ENCODE measurements at places on chromosomes 5 and 9.

- no peak for DNase-seq
These were observed 378.0 kb downstream of the ANXA1 start for GRCh38 chr9:73529666-73530065.

GRCh38 chr9:2125906-2126305 lies 110.8 kb downstream of the SMARCA2 start:
- DNase-seq, result no peak

DNA sequence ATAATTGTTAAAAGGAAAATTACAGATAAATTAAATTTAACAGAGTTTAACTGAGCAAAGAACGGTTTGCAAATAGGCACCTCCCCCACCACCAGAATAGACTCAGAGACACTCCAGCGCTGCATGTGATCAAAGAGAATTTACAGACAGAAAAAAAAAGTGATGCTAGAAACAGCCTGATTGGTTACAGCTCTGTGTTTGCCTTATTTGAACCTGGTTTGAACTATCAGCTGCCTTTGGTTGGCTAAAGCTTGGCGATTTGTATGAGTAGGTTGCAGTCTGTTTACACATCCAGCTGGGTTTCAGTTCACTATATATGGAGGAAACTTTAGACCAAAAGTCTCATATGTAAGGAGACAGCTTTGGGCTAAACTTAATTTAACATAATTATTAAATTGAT lies 249.1 kb downstream of the ENC1 start:
- DNase-seq, result no peak

- peak; percentile 81 for DNase-seq
These were observed 439.9 kb upstream of the KLF4 start for GRCh38 chr9:107929443-107929842.

- peak; percentile 25 for DNase-seq
These were observed 938 bp downstream of the LPAR1 start for GRCh38 chr9:111037356-111037707.

DNA sequence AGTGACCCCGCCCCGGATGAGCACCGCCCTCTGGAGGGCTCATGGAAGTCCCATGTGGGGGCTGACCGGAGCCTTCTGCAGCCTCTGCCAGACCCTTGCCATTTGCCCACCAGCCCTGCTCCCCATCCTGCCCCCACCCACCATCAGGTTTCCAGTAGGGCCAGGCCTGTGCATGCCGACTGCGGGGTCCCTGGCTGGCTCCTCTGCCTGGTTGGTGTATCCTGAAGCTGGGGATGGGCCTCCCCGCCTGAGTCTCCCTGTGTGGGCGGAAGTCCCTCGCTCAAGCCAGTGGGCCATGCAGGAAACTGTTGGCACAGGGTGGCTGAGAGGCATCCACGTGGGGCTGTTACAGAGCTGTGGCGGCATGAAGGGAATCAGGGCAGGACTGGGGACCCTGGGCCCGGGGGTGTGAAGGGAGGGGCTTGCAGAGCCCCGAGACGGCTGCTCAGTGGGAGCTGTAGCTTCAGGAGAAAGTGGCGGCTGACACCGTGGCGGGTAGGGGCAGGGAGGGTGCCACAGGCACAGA lies 88.7 kb downstream of the RXRA start:
- no peak for DNase-seq

DNA sequence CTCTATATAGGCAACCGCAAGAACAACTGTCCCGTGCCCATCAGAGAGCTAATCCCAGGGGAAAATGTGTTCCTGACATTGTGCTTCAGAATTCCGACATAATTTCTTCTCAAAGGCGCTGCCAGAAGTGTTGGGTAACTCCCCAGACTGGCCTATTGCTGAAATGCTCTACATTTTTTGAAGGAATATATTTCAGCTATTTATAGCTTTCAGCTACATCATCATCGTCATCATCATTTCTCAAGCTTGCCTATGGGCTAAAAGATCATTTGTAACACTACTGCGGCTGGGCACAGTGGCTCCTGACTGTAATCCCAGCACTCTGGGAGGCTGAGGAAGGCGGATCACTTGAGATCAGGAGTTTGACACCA lies 49.7 kb downstream of the MYO10 start:
- DNase-seq, result peak; percentile 88

DNA sequence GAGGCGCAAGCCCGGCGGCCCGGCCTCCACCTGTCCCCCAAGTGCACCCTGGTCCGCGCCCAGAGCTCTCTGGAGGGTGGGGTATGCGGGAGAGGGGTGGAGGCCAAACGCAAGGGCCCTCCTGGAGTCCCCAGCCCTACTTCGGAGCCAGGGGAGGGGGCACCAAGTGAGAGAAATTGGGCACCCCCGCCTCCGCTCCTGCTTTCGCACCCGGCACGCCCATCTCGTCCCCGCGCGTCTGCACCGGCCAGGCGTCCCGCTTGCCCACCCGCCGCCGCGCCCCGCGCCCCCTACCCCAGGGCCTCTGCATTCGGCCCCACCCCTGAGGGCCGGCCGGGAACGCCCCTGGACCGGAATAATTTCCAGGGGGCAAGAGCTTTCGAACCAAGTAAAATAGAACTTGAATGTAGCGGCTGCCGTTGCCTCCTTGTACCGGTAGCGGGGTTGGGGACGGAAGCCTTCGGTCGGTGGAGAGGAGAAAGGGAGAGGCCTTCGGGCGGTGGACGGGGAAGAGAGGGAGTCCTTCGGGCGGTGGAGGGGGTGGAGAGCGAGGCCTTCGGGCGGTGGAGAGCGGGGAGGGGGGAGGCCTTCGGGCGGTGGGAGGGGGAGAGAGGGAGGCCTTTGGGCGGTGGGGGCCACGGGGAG lies 694 bp upstream of the PHPT1 start:
- DNase-seq, result no peak

- no peak for DNase-seq
These were observed 15.2 kb upstream of the AFAP1L1 start for GRCh38 chr5:149256451-149256850.

- DNase-seq, result no peak
These were observed 136.0 kb upstream of the TBC1D2 start for GRCh38 chr9:98391406-98391805.

DNA sequence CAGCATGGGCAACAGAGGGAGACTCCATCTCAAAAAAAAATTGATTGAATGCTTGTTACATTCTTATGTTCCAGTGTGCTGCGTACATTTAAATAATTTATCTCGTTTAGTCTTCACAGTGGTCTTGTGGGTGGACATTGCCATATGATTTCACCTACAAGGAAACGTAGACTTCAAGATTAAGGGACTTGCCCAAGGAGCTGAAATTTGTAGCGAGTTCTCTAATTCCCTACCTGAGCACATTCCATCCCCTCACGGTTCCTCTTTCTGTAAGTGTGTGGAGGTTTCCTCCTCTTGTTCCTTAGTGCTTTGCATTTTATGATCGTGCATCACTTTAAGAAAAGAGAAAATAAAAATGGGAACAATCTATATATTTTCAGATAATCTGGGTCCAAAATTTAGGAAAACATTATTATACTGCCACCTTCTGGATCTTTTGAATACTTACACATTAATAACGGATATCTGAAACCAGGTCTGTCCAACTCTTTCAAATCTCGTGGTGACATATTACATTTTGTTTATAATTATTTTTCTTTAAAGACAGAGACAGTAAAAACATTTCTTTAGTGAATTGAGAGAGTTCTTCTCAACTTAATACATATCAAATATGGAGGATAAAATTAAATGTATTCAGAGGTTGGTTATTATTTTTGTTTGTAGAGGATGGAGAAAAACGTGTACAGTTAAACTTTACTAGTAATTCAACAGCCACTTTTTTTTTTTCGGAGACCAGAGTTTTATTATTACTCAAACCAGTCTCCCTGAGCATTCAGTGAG lies 29.9 kb upstream of the C7 start:
- DNase-seq, result no peak

GRCh38 chr5:93829346-93829745 lies 87.9 kb upstream of the POU5F2 start:
- DNase-seq, result no peak

GRCh38 chr5:104363567-104363966 lies 801.0 kb upstream of the NUDT12 start:
- no peak for DNase-seq

GRCh38 chr9:99601571-99602111 lies 220.0 kb upstream of the NR4A3 start:
- no peak for DNase-seq

DNA sequence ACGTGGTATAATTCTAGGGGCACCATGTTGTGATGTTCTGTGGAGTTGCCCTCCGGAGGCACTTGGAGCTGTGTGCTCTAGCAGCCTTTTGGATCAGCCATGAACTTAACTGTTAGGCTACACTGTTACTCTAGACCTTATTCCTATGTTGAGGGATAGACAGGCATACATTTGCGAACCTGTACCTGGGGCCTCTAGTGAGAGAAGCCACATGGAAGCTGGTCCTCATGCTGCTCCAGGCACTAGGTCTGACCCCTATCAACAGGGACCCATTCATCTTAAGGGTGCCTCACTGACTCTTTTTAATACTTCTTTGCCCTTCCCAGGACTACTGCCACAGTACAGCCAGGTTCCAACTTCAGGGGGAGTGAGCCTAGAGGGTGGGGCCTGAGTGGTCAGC lies 594.8 kb downstream of the RAB3C start:
- DNase-seq, result no peak

GRCh38 chr9:112166176-112167140 lies 8.6 kb downstream of the SUSD1 start:
- no peak for DNase-seq

DNA sequence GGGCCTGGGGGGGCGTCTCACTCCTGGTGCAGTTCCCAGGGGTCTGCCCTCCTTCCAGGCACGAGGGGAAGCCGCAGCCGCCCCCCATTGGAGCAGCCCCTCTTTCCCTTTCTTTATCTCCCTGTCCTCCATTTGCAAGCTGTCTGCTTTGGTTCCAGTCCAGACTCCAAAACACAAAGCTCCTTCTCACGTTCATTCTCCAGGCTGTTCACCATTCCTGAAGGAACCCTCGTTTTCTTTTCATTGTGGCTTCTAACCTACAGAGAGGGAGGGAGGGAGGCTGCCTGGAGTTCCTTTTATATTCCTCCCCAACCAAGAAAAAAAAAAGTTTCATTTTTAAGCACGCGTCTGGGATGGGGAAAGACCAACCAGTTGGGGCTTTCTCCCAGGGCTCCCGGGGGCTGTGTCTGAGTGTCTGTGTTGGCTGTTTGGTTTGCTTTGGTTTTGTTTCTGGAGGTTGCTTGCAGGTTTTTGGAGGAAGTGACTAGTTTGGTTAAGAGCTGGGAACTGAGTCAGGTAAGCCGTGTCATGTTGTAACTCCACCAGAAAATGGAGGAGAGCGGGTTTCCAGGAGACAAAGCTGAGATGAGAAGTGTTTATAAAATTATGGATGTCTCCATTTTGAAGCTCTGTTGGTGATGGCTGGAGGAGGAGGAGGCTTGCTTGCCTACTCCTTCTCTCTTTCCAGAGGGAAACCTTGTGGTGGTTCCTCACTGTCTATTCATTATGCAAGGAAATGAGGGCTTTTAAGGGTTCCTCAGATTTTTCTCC lies 1.6 kb downstream of the ZNF462 start:
- DNase-seq, result no peak

DNA sequence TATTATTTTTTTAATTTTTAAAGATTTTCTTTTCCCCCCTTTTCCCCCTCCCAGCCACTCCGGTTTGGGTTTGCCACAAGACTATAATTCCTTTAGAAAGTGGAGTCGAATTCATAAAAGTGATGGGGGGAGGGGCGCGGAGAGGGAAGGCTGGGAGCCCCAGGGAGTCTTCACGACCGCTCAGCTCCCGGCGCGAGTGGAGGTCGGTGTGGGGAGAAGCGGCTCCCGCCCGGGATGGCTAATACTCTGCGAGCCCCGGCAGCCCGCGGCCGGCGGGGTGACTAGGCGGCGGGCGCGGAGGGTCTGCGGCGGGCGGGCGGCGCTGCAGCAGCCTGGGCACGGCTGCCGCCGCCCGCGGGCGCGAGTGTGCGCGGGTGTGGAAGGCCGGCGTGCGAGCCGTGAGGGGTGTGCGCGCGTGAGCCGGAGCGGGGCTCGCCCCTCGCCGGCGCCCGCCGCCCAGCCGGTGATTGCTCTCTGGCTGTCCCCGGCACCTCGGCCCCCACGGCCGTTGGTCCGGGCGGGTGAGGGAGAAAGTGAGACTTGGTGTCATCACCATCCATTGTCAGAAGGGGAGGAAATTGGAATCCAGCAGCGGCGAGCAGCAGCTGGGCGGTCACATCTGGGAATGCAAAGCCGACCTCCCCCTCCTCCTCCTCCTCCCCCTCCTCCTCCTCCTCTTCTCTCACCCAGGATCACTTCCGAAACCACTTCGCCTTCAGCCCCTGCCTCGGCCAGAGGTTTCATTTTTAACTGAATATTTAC lies at the start of gene PARP8:
PARP8 (plus strand) TSS at position 377 of the 762 bp plus-strand sequence. CDS start 459 bp downstream, outside the sequence.
- peak; percentile 51 for DNase-seq

DNA sequence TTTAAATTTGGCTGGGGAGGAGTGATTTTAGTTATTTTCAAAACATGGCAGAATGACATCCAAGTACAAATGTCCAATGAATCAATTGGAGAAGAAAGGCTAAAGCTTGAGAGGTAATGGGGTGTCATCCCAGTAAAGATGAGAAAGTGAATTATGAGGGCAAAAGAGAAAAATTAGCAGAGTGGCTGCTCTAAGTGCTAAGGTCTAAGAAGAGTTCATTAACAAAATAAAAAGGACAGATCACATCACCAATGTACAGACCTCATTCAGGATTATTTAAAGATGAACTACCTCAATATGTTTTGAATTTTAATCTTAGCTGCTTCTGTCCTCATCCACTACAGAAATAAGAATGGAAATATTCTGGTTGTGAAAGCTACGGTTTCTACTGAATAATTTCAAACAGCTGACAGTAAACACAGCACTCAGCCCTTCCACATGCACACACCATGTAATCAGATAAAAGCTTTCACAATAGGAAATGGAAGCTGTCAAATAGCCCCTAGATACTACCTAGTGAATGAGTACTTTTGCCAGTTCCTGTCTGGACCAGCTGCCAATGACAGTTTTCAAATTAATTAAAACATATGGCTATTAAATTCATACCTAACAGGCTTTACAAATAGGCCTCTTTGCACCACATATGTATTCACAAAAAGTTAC lies 171.5 kb downstream of the SSBP2 start:
- DNase-seq, result no peak

Measured in tibial artery (tissue), 4 donors.